ENCODE measurements at places on chromosomes 1 and 21.

DNA sequence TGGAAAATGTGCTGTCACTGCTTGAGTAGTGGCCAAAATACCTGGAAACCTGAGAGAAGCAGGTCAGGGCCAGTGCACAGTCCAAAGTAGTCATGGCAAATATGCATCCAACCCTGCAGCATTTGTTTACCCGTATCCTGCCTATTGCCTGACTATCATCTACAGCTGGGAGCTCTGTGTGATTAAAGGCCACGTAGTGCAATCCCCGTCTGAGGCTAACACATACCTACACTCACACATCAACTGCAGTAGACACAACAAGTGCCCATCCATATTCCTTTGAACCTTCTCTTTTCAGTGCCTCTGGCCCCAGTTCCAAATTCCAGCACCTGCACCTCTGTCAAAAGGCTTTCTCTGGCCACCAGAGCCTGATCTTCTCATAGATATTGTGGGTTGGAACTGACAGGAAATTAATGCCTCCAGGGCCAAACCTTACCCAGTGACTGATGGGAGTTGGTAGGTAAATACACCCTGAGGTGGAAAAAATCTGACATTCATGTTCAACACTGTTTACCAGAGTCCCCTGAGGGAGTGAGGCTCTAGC, 383.0 kb downstream of the SETD4 start:
- no peak for DNase-seq

GRCh38 chr1:121546830-121547591, 362.2 kb downstream of the SRGAP2C start:
- no peak for DNase-seq

- DNase-seq, result no peak
These were observed 556 bp downstream of the WDR77 start for GRCh38 chr1:111448482-111448917.

- DNase-seq, result no peak
These were observed 8.0 kb downstream of the CCDC17 start for GRCh38 chr1:45615885-45616284.

GRCh38 chr1:101312147-101312546, 75.3 kb downstream of the S1PR1 start:
- DNase-seq, result no peak

DNA sequence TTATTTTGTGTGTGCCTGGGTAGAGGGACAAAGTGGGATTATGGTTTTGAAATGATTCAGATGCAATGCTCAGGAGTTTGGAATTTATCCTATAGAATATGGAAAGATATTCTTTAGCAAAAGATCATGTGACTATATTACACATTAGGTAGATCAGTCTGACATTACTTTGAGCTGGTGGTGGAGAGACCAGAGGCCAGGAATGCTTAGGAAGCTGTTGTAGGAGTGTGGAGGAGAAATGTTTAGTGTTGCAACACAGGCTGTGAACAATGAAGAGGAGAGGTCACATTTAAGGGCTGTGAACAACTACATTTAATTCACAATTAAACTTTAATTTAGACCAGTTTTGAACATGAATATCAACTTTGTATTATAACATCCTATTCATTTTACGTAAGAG, 45.3 kb upstream of the PODN start:
- DNase-seq, result no peak

DNA sequence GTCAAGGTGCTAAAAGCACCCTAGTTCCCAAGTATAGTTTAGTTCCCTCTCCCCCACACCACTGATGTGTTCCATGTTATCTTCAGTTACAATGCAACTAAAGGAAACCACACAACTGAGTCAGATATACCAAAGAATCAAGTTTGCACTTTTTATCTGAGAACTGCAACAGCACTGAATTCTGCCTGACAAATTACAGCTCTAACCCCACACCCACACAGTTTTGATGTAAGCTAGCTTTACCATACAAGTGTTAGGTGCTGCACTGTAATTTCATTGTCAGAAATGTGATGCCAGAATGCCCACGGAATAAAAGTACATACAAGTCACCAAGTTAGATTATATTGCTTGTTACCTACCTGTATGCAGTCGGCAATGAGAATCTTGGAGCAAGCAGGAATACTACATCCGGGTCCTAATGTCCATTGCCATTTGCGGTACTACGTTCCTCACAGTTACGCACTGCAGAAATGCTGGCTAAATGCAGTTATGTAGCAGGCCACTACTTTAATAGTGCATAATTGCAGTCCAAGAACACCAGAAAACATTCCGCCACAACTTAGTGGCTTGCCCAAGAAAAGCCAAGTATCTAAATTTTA, 12.1 kb downstream of the SFPQ start:
- no peak for DNase-seq

DNA sequence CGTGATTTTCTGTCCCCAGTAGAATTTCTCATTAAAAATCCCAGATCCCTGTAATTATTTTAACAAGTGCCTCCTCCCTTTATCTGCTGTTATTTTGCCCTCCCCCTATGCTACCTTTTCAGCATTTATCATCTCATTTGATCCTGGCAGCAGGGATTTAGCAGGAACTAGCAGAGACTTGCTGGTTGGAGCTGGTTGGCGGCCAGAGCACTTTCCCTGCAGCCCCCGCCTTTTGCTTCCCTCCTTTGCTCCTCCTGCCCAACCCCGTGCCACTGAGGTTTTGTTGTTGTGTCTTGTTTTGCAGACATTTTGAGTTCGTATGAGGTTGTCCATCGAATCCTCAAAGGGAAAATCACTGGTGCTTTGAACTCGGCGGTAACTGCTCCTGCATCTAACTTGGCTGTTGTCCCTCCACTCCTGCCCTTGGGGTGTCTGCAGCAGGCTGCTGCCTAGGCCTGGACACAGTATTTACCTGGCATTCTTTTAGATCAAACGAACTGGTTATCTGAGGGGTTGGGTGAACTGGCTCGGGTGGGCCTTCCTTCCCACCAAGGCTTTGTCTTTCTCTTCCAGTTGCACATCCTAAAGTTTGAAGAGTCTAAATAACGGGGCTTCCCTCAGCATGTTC, 11.2 kb downstream of the UBE2Q1 start:
- DNase-seq, result no peak

- no peak for DNase-seq
These were observed 33.9 kb downstream of the MRAP start for GRCh38 chr21:32332463-32332951.

GRCh38 chr1:92872719-92873118, 40.9 kb downstream of the RPL5 start:
- DNase-seq, result no peak

- DNase-seq, result no peak
These were observed 102.0 kb downstream of the DIRAS3 start for GRCh38 chr1:67948151-67949080.

GRCh38 chr1:199357599-199357998, 669.9 kb upstream of the NR5A2 start:
- no peak for DNase-seq

DNA sequence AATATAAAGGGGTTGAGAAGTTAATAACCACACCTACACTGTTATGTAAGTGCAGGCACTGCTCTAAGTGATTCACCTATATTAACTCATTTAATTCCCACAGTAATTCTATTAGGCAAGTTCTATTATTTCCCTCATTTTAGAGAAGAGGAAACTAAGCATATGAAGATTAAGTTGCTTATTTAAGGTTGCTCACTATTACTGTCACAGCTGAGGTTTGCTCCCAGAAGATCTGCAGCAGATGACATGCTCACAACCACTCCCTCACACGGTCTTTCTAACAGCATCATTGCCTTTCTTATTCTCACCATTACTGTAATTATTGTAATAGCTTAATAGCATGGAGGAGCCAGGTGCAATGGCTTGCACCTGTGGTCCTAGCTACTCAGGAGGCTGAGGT, 196.4 kb upstream of the GREM2 start:
- DNase-seq, result no peak

DNA sequence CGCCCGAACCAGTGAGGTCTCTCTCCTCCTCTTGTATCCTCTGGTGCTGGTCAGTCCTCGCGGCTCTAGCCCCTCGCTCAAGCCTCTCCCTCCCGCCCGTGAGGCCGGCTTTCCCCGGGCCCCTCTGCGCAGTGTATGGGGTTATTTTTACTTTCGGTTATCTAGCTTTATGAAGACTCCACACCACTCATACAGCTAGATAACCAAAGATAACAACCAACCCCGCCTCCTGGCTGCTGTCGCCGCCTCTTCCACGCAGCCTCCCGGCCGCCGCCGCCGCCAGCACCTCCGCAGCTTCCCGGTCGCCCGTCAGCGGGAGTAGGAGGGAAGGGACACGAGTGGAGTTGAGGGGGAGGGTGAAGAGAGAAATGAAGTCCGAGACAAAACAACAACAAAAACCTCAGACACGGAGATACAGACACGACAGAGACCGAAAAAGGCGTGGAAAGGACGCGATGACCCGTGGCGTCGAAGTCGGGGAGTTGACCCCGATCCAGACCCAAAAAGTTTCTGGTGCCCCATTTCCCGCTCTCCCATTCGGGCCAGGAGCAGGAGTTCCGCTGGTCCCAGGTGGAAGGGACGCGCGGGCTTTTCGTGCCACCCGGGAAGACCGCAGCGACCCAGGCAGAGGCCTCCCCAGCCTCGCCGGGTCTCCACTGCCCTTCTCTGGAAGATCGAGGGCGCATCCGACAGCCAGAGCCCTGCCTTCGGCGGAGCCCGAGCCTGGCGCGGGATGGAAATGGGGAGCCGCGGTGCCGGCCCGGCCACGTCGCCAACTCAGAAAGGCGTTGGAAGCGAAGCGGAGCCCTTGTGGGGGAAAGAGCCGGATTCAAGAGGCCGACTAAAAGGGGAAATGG, 51.4 kb downstream of the RHBG start:
- DNase-seq, result no peak

GRCh38 chr1:30378991-30379581, 344.3 kb downstream of the MATN1 start:
- DNase-seq, result no peak

GRCh38 chr1:146035048-146035423, 13.5 kb upstream of the HJV start:
- no peak for DNase-seq

DNA sequence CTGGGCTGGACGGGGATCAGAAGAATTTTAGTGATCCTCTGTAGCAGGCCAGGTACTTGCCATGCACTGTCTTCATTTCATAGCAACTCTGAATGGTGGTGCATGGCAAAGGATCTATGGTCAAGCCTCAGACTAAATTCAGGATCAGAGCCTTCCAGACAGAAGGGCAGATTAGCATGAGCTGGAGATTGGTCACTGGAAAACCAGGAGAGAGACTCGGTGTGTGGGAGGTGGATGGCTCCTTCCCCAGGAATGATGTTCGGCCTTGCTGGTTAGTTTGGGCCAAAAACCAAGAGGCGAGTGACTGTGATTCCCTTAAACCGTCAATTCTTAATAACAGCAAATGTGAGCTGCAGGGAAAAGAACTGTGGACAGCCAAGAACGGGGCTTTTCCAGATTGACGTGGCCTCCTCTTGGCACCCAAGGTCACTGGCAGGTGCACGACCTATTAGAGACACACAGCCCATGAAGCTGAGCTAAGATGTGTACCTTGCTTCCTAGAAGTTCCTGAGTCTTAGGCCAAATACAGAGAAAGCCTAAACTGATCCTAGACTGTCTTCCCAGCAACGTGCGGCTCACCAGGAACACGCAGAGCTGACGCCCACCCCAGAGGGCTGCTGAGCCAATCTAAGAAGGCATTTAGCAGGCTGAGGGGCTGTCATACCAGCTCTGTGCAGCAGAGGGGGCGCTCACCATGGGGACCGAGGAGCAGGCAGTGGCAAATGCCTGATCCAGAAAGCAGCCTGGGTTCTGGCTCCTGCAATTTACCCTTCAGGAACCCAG, 18.5 kb downstream of the ALDH4A1 start:
- DNase-seq, result peak; percentile 81

DNA sequence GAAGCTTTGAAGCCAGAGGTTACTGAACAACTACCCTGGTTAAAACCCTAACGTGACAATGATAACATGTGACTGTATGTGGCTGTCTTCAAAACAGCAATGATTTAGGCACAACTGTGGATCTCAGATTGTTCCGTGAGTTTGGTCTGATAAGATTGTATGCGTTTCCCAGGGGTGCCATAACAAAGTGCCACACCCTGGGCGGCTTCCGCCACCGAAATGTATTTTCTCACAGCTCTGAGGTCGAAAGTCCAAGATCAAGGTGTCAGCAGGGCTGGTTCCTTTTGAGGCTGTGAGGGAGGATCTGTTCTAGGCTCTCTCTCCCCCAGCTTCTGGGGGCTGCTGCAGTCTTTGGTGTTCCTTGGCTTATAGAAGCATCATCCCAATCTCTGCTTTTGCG, 29.5 kb upstream of the ERG start:
- no peak for DNase-seq

DNA sequence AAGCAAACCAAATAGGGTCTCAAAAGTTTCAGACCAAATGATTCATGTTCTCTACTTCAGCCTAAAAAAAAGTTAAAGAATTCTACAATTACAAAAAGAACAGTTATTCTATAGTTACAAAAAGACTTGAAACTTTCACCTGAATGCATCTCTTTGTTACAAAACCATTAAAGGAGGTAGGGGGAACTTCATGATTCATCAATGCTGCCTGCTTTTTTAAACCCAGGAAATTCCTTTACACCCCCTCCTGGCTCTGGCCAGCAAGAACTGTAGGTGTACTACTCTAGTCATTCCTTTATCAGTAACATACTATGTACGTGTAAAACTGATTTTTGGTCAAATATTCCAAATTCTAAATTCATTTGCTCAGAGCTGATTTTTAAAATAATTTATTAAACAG, 5.0 kb downstream of the FAF1 start:
- no peak for DNase-seq
